Substantia nigra (tissue), 51 donors: ENCODE measurements at places on chromosomes 5 and 9.

DNA sequence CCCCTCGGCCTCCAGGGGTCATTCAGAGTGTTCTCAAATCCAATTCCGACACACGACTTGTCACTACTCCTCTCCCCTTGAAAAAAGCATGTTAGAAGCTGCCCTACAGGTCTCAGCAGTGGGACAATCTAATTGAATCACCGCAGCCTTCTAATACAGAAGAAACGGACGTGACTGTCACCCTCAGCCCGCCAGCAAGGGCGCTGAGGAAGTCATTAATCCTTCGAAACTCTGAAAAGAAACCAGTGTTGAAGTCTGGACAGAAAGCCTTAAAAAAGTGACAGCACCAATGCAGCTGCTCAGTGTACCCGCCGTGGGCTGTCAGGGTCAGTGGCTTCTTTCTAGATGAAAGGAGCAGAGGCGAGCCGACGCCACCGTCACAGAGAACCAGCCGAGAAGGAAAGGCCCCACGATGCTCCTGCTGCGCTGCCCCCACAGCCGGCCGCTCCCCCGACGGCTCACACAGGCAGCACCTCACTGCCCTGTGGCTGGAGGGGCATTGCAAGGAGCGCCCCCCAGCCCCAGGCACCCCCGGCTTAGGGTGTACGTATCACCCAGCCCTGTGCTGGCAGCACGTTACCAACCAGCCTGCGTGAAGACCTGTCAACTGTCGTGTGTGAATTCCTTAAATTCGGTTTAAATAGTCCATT is 5.7 kb downstream of the BRD3OS start:
- no peak for DNase-seq

DNA sequence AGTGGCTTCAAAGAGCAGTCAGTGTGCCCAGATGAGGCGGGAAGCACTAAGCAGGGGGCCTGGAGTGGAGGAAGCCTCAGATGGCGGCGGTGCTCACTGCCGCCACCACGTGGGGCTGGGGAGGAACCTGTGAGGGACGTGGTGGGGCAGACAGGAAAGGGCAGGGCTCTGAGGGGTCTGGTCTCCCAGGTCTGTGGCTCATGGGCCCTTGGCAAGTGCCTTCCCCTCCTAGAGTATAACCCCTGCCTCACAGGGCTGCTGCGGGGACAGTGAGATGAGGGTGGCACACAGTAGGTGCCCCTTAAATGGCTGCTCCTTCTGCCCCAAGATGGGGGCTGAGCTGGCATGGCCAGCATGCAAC is 26.6 kb downstream of the NR5A1 start:
- no peak for DNase-seq

- DNase-seq = no peak
These were observed 6.1 kb downstream of the ZDHHC21 start for GRCh38 chr9:14687042-14687719.

GRCh38 chr5:124342027-124342471 is 404.4 kb downstream of the ZNF608 start:
- no peak for DNase-seq

GRCh38 chr5:167511276-167511675 is 780.2 kb upstream of the WWC1 start:
- DNase-seq = no peak

DNA sequence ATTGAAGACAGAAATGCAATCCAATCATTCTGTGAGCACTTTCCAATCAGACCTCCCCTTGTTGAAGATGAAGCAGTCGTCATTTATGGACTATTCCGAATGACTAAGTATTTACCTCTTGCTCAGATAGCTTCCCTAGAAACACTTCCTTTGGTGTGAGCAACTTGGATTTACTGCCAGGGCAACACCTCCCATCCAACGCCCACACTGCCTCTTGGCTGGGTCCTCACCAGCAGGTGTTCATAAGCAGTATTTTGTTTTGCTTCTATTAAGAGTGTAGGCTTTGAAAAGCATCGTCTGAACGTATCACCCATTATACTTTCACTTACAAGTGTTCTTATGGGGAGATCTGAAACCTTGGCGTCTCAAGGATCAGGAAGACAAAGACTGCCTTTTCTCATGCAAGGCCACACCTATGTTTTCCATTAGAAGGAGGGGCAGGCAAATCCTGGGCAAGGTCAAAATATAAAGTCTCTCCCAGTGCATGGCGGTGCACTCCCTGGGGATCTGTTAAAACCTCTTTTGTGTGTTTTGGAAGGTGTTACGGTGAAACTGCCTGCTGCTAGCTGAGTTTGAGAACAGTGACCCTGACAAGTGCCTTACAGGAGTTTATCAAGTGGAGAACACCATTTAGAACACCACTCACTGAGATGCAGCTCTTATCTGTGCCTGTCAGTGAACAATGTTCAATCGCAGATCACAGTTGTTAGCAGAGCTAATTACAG is 10.6 kb upstream of the MARCHF3 start:
- no peak for DNase-seq

- no peak for DNase-seq
These were observed 223.7 kb upstream of the NFIL3 start for GRCh38 chr9:91647371-91647770.
